Common myeloid progenitor, CD34-positive (primary cell): ENCODE measurements at places on chromosomes 16 and 17.

GRCh38 chr16:76913046-76913445, 277.9 kb upstream of the MON1B start:
- H3K4me1 ChIP-seq: no peaks in the 10 kb centered on the region
- no peaks in the 10 kb centered on the region for H3K27me3 ChIP-seq
- no peaks in the 10 kb centered on the region for H3K36me3 ChIP-seq

- peak overlapping the region; percentile 68 for H3K4me3 ChIP-seq
- H3K4me1 ChIP-seq: peaks cover 25% of the 10 kb centered on the region
- no peak overlapping the region for H3K27ac ChIP-seq
- DNase-seq: no peak
- no peaks in the 10 kb centered on the region for H3K36me3 ChIP-seq
These were observed 785 bp upstream of the NOD2 start for GRCh38 chr16:50692644-50692998.

GRCh38 chr16:76455257-76455656, 178.1 kb downstream of the CNTNAP4 start:
- H3K27ac ChIP-seq: no peak overlapping the region
- H3K4me1 ChIP-seq: no peaks in the 10 kb centered on the region
- no peaks in the 10 kb centered on the region for H3K27me3 ChIP-seq
- no peak for DNase-seq
- no peak overlapping the region for H3K4me3 ChIP-seq

DNA sequence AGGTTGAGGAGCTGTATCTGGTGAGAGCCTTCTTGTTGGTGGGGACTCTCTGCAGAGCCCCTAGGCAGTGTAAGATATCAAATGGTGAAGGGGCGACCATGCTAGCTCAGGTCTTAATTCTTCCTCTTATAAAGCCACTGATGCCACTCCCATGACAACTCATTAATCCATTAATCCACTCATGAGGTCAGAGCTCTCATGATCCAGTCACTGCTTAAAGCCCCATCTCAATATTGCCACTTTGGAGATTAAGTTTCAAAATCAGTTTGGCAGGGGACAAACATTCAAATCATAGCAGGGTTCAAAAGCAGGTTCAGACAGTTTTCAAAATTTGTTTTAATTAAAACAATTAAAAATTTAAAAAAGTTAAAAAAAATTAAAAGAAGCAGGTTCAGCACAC, 13.1 kb upstream of the SPECC1 start:
- H3K4me3 ChIP-seq: no peak overlapping the region
- H3K27me3 ChIP-seq: no peaks in the 10 kb centered on the region
- no peak overlapping the region for H3K27ac ChIP-seq
- no peak for DNase-seq
- H3K4me1 ChIP-seq: no peaks in the 10 kb centered on the region

- H3K4me3 ChIP-seq: no peak overlapping the region
- H3K27ac ChIP-seq: no peak overlapping the region
- peaks cover 2% of the 10 kb centered on the region for H3K36me3 ChIP-seq
- peaks cover 4% of the 10 kb centered on the region for H3K4me1 ChIP-seq
- no peak for DNase-seq
- no peaks in the 10 kb centered on the region for H3K27me3 ChIP-seq
These were observed 200.5 kb upstream of the CHMP6 start for GRCh38 chr17:80790981-80791742.

- no peaks in the 10 kb centered on the region for H3K27me3 ChIP-seq
- peaks cover 2% of the 10 kb centered on the region for H3K36me3 ChIP-seq
- no peaks in the 10 kb centered on the region for H3K4me1 ChIP-seq
These were observed 150.5 kb downstream of the KATNIP start for GRCh38 chr16:27700304-27700995.
